ENCODE measurements at places on chromosomes 11 and 22.

- no peak for DNase-seq
Measured at GRCh38 chr11:76156971-76157427, 49.3 kb downstream of the WNT11 start.

GRCh38 chr11:8040921-8041285, 40.1 kb upstream of the TUB start:
- DNase-seq, result no peak

DNA sequence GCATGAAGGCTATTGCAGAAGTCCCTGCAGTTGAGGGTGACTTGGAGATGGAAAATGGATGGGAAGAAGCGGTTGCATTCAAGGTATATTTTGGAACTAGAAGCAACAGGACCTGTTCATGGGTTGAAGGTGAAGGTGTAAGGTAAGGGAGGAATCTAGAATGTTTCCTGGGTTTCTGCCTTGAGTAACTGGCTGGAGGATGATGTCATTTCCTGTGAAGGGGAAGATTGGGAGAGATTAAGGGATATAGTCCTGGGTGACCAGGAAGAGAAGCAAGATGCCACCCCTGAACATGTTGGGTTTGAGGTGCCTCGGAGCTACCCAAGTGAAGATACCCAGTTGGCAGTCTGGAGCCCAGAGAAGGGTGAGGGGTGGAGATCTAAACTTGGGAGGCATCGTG, 12.1 kb upstream of the MOGAT2 start:
- no peak for DNase-seq

DNA sequence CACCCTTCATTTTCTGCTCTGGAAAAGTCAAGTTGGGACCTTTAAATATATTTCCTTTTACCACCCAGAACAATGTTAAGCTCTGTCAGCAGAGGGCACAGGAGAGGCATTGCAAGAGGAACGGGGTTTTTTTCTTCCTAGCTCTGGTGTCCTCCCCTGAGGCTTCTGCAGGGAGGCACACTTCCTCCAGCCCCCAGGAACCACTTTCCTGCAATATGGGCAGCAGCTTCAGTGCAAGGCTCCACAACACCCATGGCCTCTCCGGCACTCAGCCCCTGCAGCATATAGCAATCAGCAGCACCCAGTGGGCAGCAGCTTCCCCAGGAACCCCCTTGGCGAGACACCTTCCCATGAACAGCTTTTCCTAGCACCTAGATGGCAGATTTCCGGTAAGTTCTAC, 101.4 kb downstream of the SYT9 start:
- no peak for DNase-seq

DNA sequence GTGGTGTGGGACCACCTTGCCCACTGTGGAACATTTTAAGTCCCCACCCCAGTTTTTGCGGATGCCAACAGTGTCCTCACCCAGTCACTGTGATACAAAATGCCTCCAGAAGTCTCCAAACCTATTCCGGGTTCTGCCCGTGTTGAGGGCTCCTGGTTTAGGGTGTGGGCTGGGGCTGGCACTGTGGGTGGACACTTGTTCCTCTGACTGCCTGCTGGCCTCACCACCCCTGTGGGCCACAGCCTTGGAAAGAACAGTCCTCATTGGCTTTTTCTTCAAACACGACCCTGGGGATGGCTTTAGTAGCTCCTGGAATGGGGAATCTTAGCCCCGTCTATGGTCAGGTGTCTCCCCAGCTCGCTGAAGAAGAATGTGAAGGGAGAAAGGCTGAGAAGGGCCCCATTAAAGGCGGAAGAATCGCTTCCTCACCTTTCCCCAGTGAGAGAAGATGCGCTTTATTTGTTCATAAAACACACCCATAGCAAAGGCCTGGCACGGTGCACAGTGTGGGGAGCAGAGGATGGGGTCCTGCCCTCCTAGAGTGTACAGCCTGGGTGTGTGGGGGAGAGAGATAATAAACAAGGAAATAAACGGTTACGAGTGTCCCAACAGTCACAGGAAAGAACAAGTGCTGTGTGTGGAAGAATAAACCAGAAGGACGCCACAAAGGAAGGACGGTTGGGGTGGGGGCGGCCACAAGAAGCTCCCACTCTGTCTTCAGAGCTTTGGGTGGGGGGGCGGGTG, 91.6 kb upstream of the SLC22A12 start:
- DNase-seq, result no peak

DNA sequence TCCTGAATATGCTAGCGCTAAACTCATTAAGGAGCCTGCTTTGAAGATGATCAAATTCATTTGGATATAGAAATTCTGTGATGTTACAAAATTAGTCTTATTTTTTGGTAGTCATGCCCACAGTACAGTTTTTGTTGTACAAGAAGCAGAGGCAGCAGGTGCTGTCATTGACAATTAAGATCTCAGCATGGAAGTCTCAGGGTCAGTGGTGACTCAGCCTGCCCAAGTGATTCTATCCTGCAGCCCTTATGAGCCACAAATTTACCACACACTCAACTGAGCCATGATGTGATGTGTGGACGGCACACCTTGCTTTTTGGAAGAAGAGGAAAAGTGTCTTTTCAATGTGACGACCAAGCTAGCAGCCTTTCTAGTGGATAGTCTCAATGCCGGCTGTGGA, 153.6 kb upstream of the SORL1-AS1 start:
- DNase-seq, result no peak

GRCh38 chr11:118374729-118375128, 15.3 kb downstream of the UBE4A start:
- no peak for DNase-seq

DNA sequence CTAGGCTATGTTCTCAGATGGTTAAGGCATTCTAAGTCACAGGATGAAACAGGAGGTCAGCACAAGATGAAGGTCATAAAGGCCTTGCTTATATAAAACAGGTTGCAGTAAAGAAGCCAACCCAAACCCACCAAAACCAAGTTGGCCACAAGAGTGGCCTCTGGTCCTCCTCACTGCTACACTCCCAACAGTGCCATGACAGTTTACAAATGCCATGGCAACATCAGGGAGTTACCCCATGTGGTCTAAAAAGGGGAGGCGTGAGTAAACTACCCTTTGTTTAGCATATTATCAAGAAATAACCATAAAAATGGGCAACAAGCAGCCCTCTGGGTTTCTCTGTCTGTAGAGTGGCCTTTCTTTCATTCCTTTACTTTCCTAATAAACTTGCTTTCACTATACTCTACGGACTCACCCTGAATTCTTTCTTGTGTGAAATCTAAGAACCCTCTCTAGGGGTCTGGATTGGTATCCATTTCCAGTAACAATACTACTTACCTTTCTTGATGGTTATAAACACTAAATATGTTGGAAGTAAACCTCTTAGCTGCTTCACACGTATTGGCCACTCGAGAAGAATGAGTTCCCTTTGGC, 1237.9 kb downstream of the FAM181B start:
- no peak for DNase-seq
